ENCODE measurements at places on chromosomes 3 and 15. TPM values are rescaled to one million over a fixed set of nuclear protein-coding genes. Genes with fewer than 3 reads are reported as not detected.

GRCh38 chr3:159919873-159920272 lies 68.8 kb upstream of the IL12A start:
- no peak overlapping the region for H3K27ac ChIP-seq
- peaks cover 11% of the 10 kb centered on the region for H3K27me3 ChIP-seq
- no peak overlapping the region for H3K4me3 ChIP-seq
- DNase-seq, result no peak

- no peak overlapping the region for H3K4me3 ChIP-seq
- peaks cover 32% of the 10 kb centered on the region for H3K4me1 ChIP-seq
- no peak for DNase-seq
- H3K36me3 ChIP-seq, result no peaks in the 10 kb centered on the region
Observed at GRCh38 chr15:80785811-80786354, 6.7 kb downstream of the CEMIP start.

DNA sequence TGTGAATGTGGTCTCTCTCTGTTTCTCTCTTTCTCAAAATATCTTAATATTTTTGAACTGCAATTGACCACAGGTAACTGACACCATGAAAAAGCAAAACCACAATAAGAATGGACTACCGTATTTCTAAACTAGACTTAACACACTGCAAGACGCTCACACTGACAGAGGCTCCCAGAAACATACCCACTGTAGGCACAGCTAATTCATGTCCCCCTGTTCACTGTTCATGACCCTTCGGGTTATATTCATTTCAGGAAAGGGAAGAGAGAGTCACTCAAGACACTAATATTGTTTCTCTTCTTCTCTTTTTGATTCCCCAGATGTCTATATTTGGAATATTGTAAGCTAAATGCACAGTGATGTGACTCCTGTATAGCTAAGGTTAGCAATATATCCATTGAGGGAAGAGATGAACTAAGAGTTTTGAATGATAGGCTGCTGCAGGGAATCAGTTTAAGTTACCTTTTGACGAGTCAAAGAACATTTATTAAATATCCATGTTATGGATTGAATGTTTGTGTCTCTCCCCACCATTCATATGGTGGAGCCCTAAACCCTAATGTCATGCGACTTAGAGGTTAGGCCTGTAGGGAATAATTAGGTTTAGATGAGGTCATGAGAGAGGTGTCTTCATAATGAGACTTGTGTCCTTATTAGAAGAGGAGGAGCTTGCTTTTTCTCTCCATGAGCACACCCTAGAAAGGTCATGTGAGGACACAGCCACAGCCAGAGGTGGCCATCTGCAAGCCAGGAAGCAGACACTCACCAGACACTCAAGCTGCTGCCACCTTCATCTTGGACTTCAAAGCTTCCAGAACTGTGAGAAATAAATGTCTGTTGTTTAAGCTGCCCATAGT lies 216.6 kb upstream of the GRM7 start:
- H3K27ac ChIP-seq, result no peak overlapping the region
- H3K36me3 ChIP-seq, result no peaks in the 10 kb centered on the region
- no peak overlapping the region for H3K4me3 ChIP-seq
- no peak for DNase-seq

The HRG gene
- not detected for total RNA-seq

Data from activated T-cell treated with anti-CD3 and anti-CD28 coated beads, Interleukin-2, amount 50 U/mL, for 72 hours (primary cell).